ENCODE measurements at places on chromosomes 5 and 9.
A peak's percentile ranks its signal among the peaks of the same experiment; 100 is the strongest.

- DNase-seq: no peak
Observed at GRCh38 chr5:171595401-171595800, 176.0 kb downstream of the FGF18 start.

GRCh38 chr9:98794802-98795201 lies 1.6 kb downstream of the ANKS6 start:
- no peak for DNase-seq

GRCh38 chr5:62460578-62460983 lies 48.0 kb downstream of the IPO11 start:
- DNase-seq: no peak

GRCh38 chr9:133959966-133960567 lies 32.1 kb downstream of the VAV2 start:
- no peak for DNase-seq

GRCh38 chr5:146527785-146528184 lies 11.8 kb upstream of the GPR151 start:
- no peak for DNase-seq

DNA sequence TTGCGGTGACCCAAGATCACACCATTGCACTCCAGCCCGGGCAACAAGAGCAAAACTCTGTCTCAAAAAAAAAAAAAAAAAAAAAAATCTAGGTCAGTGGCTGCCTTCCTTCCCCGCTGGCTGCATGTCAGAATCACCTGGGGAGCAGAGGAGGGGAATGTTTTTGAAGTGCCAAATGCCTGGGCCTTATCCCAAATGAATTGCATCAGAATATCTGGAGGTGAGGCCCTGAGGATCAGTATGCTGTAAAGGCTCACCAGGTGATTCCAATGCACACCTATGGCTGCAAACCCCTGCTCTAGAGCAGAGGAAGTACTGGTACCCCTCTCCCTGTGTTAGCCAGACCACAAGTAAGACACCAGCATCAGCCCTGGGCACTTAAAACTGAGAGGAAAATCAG lies 44.7 kb upstream of the GABRP start:
- DNase-seq: no peak

DNA sequence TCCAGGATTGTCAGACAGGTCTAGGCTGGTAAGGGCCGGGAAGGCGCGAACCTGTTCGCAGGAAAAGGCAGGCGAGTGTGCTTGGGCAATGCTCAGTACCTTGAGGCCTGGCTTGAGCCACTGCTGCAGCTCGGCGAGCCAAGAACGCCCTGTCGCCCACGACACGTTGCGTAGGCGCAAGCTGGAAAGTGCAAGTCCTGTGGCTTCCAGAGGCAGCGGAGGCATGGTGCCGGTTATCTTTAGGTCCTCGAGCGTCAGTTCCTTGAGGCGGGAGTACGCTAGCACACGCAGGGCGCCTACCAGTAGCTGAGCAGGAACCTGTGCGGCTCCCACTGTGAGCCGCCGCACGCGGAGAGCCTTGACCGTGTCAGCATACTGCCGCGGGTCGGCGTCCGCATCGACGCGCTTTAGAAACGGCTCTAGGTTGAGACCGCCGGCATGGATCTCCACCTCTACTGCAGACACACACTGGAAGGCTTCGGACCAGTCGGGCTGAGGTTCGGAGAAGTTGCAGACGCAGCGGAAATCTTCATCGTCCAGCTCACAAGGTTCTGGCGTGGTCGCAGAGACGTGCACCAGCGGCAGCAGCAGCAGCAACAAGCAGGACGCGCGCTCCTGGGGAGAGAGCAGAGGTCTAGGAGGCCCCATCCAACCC lies 482 bp downstream of the CD14 start:
- peak; percentile 27 for DNase-seq

DNA sequence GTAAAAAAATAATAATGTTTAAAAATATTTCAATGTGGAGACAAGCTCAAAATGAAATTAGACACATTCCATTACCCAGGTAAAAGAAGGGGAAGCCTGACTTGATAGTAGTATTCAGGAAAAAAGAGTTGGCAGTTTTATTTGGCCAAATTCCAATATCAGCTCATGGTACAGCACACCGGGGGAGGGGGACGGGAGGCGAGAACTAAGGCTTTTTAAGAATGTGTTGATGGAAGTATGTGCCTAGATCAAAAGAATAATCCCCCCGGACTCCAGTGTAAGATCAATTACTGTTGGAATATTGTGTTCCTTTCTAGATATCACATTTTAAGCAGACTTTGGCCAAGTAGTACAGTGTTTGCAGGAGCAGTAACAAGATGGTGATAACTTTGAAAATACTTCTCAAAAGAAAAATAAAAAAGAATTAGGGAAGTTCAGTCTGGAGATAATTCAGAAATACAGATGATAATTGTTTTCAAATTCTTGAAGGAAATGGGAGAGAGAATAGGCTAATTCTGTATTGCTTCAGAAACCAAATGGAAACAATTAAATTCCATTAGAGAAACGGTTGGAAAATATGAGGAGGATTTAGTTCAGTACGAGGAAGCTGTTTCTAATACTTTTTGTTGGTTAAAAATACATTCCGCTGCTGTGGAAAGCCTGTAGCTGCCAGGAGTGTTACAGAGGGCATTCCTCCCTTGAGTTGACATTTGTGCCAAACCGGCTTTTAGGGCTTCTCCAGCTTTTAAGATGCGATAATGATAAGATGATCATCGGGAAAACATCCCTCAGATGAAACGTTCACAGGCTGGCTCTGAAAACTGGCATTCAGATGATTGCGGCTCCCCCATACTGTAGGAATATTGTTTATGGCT lies 98.1 kb upstream of the ERBIN start:
- DNase-seq: no peak

GRCh38 chr9:72888943-72889342 lies 63.9 kb downstream of the ALDH1A1 start:
- no peak for DNase-seq

- DNase-seq: no peak
Observed at GRCh38 chr5:21709770-21710169, 1143.4 kb downstream of the CDH12 start.

DNA sequence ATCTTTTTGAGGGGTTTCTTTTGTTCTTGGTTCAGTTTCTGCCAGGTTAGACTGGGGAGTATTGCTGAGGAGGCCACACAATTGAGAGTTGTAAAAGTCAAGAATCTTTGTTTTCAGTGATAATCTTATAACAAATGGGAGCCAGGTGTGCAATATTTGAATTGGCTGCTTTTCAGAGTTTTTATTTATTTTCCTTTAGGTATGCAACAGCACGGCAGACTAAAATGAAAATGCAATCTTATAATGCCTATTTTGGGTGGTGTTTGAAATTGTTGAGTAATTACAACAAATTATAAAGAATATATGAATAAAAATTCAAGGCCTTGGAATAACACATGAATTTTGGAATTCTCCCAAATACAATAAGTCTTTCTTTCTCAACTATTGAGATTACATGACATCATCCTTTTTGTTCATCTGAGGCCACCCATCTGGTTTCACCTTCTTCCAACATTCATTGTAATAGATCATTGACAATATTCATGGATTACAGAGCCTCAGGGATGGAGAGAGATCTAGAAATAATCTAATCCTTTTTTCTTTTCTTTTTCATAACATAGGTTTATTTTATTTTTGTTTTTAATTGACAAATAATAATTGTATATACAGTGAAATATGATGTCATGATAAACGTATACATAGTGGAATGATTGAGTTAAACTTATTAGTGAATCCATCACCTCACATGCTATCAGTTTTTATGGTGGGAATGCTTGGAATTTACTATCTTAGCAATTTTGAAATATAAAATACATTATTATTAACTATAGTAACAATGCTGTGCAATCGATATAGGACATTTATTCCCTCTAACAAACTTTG lies 1061.0 kb downstream of the NR2F1-AS1 start:
- no peak for DNase-seq

GRCh38 chr5:174675916-174676315 lies 48.5 kb upstream of the MSX2 start:
- DNase-seq: no peak

- no peak for DNase-seq
Observed at GRCh38 chr5:124235576-124235975, 510.9 kb downstream of the ZNF608 start.

- DNase-seq: no peak
Observed at GRCh38 chr5:108386345-108387061, 4.6 kb upstream of the FBXL17 start.

- no peak for DNase-seq
Observed at GRCh38 chr9:82511626-82512025, 523.1 kb downstream of the SPATA31D1 start.

DNA sequence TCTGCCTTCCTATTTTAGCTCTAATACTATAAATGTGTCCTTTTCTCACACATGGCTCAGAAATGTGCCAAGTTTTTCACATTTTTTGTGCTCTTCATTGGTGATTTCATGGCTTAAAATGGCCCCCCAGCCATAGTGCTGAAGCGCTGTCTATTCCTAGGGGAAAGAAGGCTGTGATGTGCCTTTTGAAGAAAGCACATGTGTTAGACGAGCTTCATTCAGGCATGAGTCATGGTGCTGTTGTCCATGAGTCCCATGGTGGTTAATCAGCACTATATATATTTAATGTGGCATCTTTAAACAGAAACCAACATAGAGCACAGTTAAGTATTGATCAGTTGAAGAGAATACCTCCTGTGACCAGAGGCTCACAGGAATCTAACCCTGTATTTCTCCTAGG lies 55.8 kb downstream of the PDE8B start:
- DNase-seq: no peak

GRCh38 chr9:99633265-99633664 lies 188.4 kb upstream of the NR4A3 start:
- no peak for DNase-seq

GRCh38 chr9:110021891-110022290 lies 186.1 kb downstream of the C9orf152 start:
- DNase-seq: no peak

DNA sequence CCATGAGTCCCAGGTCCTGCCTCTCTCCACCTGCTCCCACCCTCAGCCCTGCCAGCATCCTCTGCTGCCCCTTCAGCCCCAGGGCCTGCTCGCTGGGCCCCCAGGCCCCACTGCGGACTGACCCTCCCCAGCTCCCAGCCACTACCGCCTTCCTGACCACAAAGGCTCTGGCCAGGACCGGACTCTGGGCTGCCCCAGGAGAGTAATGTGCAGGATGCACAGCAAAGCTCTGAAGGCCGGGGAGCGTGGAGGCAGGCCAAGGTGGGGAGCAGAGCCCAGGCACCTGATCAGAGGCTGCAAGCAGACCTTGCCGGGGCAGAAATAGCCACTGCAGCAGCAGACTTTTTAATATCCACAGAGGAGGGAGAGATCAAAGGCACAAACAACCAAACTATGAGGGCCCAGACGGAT lies 27.9 kb downstream of the IPPK start:
- no peak for DNase-seq

DNA sequence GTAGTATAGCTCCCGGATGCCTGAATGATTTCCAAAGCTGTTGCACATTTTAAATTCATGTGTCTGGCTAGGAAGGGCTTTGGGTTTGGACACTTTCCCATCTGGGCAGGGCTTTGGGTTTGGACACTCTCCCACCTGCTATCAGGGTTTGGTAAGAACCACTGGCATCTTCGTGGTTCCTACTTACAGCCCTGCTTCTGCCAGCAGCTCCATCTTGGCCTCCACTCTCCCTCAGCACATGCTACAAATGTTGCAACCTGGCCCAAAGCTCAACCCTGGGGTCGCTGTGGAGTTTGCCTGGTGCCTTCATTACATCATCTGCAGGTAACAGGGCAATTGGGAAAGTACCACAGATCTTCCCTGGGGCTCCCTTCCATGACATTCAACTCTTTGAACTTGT lies 3.5 kb downstream of the TMCO6 start:
- no peak for DNase-seq

DNA sequence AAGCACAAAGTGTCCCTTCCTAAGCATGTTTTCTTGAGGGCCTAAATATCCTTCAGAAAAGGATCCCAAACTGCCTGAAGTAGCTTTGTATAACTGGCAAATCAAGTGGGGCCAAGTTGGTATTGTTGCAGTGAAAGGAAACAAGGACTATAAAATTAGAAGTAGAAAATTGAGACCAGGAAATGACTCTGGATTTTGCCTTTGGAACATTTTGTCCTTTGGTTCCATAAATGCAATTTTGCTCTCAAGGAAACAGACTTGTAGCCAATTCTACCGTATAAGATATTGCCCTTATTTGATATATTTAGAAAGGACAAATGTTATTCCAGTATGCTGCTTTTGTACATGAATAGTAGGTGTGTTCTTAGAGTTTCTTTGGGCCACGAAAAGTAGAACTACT lies 34.4 kb downstream of the RABGAP1 start:
- no peak for DNase-seq

- DNase-seq: no peak
Observed at GRCh38 chr9:17116400-17116837, 18.4 kb upstream of the CNTLN start.

DNA sequence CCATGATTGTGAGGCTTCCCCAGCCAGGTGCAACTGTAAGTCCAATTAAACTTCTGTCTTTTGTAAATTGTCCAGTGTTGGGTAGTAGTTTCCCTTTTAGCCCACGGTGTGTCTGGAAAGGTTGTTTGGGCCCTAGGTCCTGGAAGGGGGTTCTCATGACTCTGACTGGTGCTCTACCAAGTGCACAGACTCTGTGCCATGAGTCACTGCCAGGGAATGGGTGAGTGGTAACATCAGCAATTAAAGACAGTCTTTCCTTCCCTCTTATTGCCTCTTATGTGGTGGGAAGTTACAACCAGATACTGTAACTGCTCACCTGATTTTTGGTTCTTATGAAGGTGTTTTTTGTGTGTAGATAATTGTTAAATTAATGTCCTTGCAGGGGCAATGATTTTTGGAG lies 141.2 kb downstream of the PRDM9 start:
- DNase-seq: no peak

- DNase-seq: no peak
Observed at GRCh38 chr9:88202321-88202720, 64.0 kb upstream of the SPATA31C2 start.

DNA sequence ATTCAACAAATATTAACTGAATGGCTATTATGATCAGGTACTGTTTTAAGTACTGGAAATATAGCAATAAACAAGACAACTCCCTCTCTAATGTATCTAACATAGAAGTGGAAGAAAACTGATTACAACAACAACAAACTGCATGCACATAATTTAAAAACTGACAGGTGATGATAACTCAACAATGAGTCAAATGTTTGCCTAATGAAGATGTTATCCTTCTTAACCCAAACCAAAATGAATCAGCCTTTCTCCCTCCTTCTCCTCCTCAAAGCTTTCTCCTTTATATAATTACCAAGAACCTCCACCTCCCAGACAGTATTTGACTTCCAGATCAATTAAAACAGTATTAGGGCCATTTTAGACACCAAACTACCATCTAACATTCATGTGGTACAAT lies 49.3 kb downstream of the RICTOR start:
- DNase-seq: no peak

DNA sequence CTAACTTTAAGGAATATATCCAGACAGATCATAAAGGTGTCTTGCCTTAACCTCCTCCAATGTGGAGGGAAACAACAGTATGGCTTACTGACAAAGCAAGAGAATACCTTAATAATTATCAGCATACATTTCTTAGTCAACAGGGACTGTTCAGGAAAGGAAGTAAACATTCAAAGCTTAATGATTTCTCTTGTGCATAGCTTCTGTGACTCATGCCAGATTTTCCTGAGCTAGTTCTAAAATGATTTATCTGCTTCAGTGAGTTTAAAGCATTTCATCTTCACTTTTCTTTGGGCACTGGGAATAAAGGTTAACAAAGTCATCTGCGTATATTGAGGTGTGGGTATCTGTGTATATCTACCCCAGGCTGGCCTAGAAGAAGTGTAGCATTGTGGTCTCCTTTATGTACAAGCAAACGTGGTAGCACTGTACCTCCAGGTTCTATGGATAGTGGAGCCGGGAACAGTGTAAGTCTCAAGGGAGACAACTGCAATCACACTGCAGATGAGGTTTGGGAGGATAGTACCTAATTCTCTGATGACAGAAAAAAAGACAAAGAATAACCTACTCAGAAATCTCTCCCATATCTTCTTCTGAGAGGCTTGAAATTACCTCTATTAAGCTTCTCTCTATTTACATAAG lies 284.1 kb downstream of the HCN1 start:
- DNase-seq: no peak
